T-helper 2 cell treated with Interferon-gamma antibody and Interleukin-4, amounts not matched to agents 5 μg/mL and 100 μg/mL, for 36 hours (primary cell): ENCODE measurements at places on chromosomes 12 and 14.

- DNase-seq, result no peak
These were observed 1.6 kb upstream of the PTPRB start for GRCh38 chr12:70638639-70639360.

GRCh38 chr12:26327975-26328644, 132.7 kb downstream of the SSPN start:
- DNase-seq, result no peak

GRCh38 chr14:105117710-105118385, 50.7 kb downstream of the JAG2 start:
- DNase-seq, result no peak

DNA sequence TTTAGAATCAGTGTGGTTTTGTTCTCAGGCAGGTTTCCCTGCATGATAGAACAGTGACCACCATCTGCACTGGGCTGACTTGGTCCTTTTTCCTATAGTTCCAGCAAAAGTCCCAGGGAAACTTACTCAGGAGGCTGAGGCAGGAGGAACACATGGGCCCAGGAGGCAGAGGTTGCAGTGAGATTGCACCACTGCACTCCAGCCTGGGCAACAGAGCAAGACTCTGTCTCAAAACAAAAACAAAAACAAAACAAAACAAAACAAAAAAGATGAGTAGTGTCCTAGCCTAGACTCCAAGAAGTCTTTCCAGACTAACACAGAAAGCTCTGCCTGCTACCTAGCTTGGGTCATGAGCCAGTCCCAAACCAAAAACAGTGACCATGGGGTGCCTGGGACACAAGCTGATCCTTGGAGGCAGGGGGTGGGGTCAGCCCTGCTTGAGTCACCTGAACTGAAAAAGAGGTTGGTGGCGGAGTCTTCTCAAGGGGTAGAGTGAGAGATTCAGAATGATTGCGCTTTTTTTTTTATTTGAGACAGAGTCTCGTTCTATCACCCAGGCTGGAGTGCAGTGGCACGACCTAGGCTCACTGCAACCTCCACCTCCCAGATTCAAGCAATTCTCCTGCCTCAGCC, 7.4 kb upstream of the SLC11A2 start:
- no peak for DNase-seq

DNA sequence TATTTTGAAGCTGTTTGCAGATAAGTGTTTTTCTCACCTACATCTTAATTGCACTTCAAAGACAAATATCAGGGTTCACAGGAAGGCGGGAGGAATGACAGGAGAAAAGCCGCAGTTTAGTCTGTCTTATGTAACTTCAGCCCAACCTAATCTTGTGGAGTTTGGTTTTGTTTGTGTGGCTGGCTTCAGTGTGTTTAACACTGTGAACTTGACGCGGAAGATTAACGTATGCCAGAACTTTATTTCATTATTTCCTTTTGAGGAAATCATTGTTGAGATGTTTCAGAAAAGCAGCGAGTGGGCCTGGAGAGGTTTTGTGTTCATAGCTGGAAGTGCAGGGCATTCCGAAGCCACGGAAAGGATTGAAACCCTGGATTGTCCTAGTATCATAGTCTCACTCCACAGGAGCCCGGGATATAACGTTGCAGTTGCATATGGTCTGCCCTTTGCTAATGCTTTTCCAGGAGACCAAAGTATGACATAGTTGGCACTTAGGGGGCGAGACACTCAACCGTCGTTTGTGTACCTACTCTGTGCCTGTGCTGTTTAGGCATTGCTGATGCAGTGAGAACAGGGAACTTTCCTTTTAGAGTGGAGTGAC, 2.0 kb downstream of the PELI2 start:
- no peak for DNase-seq

- DNase-seq, result peak; percentile 12
These were observed 988 bp upstream of the TMEM263 start for GRCh38 chr12:106954462-106955376.

DNA sequence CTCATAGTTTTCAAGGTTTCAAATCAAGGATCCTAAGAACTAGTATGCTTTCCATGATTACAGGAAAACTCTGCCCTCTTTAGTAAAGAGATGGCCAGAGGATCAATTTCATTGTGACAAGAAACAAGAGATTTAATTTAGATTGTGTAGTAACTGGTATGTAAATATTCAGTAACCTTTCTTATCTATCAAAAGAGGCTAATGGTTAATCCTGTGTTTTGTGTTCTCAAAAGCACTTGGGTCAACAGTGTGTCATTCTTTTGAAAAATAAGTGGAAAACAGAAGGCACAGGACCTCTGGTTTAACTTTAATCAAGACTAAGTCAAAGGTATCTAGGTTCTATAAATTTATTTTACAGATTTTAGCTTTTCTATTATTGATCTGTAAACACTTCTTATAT, 56.6 kb upstream of the ERGIC2 start:
- no peak for DNase-seq

DNA sequence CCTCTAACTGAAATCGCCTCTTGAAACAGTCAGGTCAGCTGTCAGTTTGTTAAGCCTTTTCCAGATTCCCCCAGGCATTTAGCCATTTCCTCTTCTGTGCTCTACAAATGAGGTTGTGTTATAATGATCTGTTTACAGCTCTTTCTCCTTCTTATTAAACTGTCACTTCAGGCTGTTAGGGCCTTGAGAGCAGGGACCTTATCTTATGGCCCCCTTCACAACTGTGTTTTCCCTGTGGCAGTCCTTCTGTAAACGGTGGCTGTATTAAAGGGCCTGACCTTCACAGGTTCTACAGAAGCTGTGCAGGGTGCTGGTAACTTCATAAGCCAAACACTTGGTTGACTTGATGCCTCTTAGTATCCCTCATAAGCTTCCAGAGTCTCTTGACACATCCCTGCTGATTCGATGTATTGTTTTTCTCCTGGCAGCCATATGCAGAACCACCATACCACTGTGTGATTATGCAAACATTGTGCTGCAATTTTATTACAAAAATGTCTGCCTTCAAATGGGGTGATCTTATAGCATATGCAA, 104.7 kb downstream of the PLEKHA5 start:
- no peak for DNase-seq

- no peak for DNase-seq
These were observed 32.2 kb downstream of the STK38L start for GRCh38 chr12:27276275-27276674.

GRCh38 chr12:107681455-107681835, 4.2 kb upstream of the PWP1 start:
- no peak for DNase-seq

GRCh38 chr14:29035134-29035533, 268.5 kb downstream of the FOXG1 start:
- DNase-seq, result no peak

DNA sequence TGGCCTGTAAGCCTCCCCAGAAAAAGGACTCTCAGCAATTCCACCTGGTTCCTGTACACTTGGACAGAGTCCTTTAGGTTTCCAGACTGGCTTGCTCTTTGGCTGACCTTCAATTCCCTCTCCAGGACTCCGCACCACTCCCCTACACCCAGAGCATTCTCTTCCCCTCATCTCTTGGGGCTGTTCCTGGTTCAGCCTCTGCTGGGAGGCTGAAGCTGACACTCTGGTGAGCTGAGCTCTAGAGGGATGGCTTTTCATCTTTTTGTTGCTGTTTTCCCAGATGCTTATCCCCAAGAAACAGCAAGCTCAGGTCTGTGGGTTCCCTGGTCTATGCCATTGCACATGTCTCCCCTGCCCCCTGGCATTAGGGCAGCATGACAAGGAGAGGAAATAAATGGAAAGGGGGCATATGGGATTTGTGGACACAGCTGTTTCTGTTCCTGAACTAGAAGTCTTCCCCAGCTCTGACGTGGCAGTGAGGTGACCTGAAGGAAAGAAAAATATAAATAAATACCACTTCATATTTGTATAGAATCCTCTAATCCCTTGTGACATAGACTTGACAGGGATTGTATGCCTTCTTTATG, 1.3 kb downstream of the RNASE7 start:
- DNase-seq, result no peak

DNA sequence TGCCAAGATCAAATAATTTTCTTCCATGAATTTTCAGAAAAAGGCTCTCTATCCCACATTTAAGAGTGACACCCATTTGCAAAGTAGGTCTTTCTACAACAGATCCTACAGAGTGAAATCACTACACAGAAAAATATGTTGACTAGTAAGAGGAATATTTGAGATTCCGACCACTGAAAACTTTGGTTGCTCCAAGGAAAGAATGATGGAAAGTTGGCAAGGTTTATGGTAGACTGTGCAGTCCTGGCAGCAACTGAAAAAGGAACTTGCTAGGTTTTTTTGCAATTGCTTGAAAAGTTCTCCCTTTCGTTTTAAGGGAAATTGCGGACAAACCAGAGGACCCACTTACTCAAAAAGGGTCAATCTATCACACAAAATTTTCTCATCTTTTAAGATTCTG, 83.1 kb upstream of the TSPAN8 start:
- no peak for DNase-seq

DNA sequence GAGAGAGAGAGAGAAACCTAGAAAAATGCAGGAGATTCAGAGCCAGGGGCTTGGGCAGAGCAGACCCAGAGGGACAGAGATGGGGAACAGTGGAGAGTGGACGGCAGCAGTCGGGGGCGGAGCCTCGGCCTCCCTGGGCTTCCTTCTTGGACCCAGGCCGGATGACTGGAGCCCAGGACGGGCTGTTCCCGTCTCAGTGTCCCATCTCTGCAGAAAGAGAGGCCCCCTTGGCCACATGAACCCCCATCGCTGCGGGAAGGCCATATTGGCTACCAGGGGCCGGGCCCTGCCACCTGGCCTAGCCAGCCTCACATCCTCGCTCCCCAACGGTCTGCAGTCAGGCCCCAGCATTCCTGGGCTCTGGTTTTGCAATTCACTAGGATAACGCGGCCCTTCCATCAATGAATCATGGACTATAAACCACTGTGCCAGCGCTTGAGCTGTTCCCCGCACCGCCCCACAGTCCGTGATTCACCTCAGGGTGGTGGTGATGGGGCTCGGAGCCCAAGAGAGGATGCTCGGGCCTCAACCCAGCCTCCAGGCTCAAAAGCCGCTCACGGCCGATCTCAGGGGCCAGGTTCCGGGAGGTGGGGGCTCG, 116.5 kb downstream of the RFLNA start:
- no peak for DNase-seq

GRCh38 chr12:27555925-27556778, 32.1 kb downstream of the PPFIBP1 start:
- DNase-seq, result peak; percentile 16

DNA sequence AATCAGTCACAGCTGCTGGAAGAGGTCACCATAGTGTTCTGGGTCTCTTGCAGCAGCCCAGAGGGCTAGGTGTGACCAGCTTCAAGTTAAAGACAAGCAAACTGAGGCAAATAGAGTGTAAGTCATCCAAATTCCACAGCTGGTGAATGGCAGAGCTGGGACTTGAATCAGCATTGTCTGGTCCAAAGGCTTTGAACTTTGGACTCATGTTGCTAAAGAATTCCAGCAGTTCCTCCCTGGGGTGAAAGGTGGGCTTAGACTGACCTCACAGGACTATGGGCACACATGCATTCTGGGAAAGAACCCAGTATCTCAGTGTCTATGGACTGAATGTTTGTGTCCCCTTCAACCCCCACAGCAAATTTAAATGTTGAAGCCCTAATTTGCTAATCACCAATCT, 54.8 kb downstream of the TUNAR start:
- DNase-seq, result no peak

- DNase-seq, result peak; percentile 35
These were observed 3.6 kb downstream of the SMARCD1 start for GRCh38 chr12:50088577-50089335.

GRCh38 chr12:11991604-11992003, 79.1 kb upstream of the BCL2L14 start:
- DNase-seq, result no peak

DNA sequence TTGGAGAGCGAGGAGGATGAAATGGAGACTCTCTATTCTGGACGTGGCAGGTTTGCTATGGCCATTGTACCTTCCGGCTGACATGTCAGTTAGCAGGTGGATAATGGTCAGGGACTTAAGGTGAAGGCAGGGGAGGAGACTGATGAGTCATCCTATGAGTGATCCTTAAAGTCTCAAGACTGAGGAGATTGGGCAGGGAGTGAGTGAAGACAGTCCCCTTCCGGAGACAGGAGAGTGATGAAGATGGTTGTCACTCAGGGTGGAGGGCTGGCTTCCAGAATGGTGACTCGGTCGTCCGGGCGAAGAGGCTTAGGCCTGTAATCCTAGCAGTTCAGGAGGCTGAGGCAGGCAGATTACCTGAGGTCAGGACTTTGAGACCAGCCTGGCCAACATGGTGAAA, 49.8 kb upstream of the CCDC63 start:
- no peak for DNase-seq

DNA sequence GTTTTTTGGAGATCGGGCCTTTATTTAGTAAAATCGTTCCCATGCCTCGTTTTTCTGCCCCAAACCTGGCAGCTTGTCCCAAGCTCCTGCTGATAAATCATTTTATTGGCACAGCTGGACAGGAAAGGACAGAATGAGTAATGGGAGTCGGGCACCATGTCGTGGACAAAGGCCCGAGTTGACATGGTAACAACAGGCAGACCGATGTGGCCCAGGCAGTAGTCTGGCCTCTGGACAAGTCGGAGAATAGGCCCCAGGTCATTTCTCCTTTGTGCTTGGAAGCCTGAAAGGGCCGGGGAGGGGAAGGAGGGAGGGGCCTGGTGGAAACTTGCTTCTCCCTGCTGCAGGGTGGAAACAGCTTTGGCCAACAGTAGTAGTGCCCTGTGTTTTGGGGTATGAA, 234.9 kb downstream of the SUDS3 start:
- no peak for DNase-seq

DNA sequence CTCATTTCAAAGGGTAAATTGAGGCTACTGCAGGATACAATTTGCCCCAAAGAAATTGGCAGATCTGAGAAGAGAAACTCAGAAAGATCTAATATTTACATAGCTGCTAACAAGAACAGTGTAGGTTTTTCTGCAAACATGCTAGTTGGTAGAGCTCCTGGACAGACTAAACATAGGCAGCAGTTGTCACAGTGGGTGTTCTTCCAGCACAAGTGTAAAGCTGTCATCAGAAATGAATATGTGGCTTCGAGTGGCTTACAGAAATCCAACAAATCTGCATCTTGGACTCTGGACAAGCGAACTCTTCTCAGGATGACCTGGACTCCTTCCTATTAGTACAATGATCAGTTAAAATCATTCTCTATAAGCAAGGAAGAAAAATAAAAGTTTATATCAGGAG, 5.9 kb downstream of the CBX5 start:
- DNase-seq, result no peak
